ENCODE measurements at places on chromosomes 2 and 18. TPM values are rescaled to one million over a fixed set of nuclear protein-coding genes. Genes with fewer than 3 reads are reported as not detected.

The CFAP210 gene
- total RNA-seq, result not detected

The IL37 gene
- total RNA-seq, result 130 TPM

The LCT gene
- not detected for total RNA-seq

- no peak for DNase-seq
Observed at GRCh38 chr2:30285758-30286157, 54.4 kb downstream of the LBH start.
